ENCODE measurements at places on chromosomes 6 and 20.

DNA sequence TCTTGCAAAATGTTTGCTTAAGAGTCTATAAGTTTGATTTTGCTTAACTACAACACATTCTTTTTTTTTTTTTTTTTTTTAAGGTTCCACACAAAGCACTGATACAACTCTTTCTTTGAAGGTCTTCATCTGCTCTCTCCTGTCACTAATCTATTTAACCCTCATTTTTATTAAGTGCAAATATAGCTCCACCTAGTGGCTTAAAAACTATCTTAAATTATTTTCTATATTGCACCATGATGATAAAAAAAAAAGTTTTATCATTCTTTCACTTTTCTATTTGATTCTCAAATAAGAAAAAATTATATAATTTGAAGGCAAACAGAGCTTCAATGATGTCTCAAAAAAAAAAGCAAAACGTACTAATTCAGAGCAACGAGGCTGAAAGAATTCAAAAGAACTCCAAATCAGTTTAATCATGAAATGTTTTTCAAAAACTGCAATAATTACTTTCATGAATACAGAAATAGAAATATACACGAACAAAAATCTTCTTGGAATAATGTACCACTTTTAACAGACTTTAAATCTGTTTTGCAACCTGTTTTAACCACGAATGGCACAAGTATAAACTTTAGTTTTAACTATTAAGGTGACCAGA is 12.8 kb downstream of the ESF1 start:
- peak; percentile 62 for DNase-seq

DNA sequence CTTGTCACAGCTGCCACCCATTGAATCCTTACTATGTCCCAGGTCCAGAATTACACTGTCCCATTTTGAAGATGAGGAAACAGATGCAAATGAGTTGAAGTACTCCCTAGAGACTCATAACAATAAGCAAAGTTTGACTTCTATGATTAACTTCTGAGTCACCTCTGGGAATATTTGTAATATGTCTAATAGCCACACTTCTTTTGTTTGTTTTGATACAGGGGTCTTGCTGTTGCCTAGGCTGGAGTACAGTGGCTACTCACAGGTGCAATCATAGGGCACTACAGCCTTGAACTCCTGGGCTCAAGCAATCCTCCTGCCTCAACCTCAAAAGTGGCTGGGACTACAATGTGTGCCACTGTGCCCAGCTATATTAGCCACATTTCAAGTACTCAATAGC is 11.4 kb upstream of the SOX12 start:
- peak; percentile 93 for DNase-seq

DNA sequence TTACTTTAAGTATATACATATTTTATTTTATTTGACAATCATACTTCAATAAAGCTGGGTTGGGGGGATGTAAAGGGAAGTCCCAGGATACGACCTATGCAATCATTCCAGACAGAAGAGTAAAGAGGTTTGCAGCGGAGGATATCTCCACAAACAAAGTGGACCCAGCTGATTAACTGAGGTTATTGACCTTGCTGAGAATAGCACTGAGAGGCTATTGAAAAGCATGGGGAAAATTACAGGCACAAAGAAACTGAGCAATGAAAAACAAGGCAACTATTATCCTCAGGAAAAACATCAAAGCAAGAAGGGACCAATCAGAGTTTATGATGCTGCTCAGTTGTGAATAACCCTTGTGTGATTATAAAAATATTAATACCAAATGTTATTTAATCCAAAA is 32.6 kb downstream of the SERPINB1 start:
- DNase-seq, result no peak

- peak; percentile 71 for DNase-seq
Observed at GRCh38 chr6:35736253-35736894, 458 bp upstream of the ARMC12 start.

- no peak for DNase-seq
Observed at GRCh38 chr6:25735261-25735660, 19.3 kb upstream of the SLC17A4 start.

- DNase-seq, result peak; percentile 22
Observed at GRCh38 chr6:151690768-151691562, 116.5 kb upstream of the ESR1 start.

DNA sequence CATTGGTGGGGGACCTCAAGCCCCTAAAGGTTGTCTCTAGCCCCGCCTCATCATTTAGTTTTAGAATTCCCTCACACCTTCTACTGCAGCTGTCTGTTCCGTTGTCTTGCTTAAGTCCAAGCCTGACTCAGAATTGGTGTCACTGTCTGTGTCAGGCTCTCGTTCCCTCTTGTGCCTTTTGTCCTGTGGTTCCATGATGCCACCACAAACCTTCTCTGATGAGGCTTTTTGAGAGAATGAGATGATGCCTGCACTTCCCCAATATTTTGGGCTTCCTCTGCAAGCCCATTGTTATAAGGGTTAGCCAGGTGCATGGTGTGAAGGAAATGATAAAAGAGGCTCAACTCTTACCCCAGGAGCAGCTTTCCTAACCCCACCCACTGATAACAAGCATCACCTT is 8.1 kb upstream of the AKIRIN2 start:
- DNase-seq, result no peak

GRCh38 chr20:4401601-4402000 is 320.1 kb upstream of the PRND start:
- DNase-seq, result peak; percentile 7

DNA sequence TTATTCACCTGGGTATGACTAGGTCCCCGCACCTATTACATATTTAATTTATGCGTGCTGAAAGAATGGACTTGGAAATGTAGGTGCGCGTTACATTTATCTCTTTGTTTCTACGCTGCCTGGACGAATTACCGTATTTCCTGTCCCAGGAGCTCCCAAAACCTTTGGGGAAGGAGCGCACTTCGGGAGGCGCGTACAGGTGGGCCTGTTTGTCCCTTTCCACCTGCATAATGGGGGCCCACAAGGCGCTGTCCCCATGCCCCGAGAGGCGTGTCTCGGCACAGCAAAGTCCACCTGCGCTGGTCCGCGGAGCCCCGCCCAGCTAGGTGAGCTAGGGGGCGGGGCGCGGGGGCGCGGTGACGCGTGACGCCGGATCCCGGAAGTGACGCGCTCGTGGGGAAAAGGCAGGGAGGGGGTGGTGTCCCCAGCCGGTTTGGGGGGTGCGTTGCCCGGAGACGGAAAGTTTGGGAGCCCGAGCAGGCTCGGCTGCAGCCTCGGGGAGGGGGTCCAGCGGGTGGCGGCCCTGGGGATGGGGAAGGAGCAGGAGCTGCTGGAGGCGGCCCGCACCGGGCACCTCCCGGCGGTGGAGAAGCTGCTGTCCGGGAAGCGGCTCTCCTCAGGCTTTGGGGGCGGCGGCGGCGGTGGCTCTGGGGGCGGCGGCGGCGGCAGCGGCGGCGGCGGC is at the start of gene ANKS1A:
ANKS1A (plus strand) TSS at position 382 of the 682 bp plus-strand sequence; CDS start at position 530, 148 bp downstream.
- DNase-seq, result peak; percentile 69

- peak; percentile 94 for DNase-seq
Observed at GRCh38 chr20:10218536-10219451, at the start of gene SNAP25. SNAP25 (plus strand) TSS chr20:10218830; CDS start chr20:10275492, 56,662 bp downstream.

- no peak for DNase-seq
Observed at GRCh38 chr6:36263390-36264000, 6.4 kb upstream of the PNPLA1 start.

DNA sequence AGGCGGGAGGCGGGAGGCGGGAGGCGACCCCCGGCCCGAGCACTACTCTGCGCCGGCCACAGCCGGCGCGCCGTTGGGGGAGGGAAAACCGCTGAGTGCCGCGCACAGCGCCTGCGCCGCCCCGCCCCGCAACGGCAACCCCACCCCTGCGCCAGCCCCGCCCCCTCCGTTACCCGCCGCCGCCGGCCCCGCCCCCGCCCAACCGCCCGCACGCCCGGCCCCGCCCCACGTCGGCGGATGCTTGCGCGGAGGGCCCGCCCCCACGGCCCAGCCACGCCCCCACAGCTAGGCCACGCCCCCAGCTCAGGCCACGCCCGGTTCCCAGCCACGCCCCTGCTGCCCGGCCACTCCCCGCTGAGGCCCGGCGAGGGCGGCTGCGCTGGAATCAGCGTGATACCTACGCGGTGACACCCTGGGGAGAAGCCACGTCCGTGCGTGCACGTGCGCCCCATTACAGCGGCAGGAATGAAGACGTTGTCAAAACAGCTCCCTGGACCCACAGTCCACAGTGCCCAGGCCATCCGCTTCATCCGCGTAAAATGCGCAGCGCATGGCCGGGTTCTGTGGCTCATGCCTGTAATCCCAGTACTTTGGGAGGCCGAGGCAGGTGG is at the start of gene TCFL5:
TCFL5 (minus strand) TSS at position 97 of the 611 bp plus-strand sequence. CDS start 152 bp downstream, outside the sequence.
- peak; percentile 86 for DNase-seq

DNA sequence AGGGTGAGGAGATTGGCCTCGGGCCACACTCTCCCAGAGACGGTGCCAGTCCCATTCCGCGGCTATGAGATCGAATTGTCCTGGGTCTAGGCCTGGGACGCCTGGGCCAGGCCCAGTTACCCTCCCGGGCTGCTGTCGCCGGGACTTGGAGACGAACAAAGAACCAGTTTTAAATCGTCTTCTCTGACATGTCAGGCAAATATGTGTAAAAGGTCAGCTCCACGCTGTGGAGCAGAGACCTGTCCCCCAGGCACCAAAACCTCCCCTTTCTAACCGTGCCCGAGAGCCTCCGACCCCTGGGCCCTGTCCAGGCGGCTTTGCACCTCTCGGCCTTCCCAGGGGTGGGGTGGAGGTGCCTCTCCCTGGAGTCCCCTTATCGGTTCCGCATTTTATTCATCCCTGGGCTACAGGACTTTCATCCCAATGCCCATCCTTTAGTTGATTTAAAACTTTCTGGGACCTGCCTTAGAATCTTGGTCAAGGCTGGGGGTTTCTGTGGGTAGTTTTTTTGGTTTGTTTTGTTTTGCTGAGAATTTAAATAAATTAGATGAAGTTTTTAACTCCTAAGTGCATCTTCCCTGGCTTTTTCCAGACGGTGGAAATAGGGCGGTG is 5.8 kb upstream of the TFAP2A start:
- DNase-seq, result no peak

- peak; percentile 17 for DNase-seq
Observed at GRCh38 chr6:912871-913835, 220.2 kb upstream of the EXOC2 start.

- no peak for DNase-seq
Observed at GRCh38 chr20:24638591-24639548, 169.4 kb downstream of the SYNDIG1 start.

DNA sequence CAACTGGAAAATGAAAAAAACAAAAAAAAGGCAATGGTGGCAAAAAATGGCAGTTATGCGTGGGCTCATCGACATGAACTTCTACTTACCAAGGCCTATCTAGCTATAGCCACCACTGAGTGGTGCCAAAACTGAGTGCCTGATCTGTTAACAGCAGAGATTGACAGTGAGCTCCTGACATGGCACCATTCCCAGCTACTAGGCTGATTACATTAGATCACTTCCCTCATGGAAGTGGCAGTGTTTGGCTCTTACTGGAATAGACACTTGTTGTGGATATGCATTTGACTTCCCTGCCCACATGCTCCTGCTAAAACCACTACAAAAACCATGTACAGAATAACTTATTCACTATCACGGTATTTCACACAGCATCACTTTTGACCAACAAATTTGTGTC is 216.1 kb upstream of the SGK1 start:
- no peak for DNase-seq

Measured in ELR (cell line).